ENCODE measurements at places on chromosomes 11 and 22.
A peak's percentile ranks its signal among the peaks of the same experiment; 100 is the strongest.

DNA sequence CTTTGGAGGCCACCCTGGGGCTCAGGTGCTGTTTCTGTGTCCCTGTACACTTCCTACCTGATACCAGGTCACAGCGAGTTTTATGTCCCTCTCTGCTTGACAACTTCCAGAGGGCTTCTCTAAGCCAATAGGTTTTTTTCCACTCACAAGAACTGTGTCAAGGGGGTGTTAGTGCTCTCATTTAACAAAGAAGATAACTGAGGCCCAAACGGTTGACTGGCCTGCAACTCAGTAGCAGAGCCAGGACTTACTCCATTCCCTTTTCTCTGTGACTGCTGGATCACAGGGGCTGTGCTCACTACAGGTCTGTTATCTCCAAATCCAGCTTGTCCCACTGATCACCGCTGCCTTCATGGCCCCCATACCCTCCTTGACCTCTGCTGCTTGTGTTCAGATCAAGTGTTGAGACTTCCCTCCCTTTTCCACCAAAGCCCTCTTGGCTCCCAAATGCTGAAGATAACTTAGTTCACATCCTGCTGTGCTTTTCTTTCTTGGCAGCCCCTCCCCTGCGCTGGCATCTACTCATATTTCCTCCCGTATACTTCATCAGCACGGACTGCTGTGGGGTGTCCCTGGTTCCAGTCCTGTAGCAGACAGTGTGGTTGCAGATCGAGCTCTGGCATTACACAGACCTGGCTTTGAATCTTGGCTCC is 41.3 kb downstream of the POU2F3 start:
- no peak for DNase-seq

DNA sequence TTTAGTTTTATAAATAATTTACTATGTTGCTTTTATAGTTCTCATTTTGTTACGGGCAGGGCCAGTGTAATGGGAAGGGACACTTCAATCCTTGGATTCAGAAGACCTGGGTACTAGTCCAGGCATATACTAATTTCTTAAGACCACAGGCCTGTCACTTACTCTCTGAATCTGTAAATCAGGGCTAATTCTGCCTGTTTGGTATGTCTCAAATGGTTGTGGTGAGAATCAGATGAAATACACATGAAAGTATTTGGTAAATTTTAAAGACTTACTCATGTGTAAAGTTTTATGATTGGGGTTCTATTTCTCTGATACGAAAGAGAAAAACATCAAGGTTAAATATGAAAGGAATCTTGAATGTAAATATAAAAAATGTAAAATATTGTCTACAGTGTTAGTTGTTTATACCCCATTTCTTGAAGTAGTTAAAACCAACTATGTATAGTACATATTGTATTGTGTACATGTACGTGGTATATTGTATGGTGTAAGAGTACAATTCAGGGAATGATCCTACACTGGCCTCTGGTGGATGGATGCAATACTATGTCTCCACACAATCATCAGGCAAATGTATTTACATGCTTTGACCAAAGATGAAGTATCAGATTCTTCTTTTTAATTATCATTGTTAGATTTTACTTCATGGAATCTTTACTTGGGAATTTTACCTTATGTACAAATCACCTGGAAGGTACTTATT is 24.5 kb upstream of the RAG2 start:
- no peak for DNase-seq

GRCh38 chr11:71397331-71397860 is 50.8 kb downstream of the DHCR7 start:
- no peak for DNase-seq

DNA sequence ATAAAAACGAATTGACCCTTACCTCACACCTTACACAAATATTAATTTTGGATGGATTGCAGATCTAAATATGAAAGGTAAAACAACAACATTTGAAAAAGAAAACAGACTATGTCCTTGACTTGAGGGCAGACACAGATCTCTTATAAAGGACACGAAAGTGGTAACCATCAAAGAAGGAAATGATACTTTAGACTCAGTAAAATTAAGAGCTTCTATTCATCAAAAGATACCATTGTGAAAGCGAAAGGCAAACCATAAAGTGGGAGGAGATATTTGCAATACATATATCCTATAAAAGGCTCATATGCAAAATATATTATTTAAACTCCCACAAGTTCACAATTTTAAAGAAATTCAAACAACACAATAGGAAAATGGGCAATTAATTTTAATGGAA is 5.0 kb downstream of the HEPACAM start:
- no peak for DNase-seq

GRCh38 chr11:45560913-45561281 is 104.5 kb downstream of the CHST1 start:
- DNase-seq = no peak

DNA sequence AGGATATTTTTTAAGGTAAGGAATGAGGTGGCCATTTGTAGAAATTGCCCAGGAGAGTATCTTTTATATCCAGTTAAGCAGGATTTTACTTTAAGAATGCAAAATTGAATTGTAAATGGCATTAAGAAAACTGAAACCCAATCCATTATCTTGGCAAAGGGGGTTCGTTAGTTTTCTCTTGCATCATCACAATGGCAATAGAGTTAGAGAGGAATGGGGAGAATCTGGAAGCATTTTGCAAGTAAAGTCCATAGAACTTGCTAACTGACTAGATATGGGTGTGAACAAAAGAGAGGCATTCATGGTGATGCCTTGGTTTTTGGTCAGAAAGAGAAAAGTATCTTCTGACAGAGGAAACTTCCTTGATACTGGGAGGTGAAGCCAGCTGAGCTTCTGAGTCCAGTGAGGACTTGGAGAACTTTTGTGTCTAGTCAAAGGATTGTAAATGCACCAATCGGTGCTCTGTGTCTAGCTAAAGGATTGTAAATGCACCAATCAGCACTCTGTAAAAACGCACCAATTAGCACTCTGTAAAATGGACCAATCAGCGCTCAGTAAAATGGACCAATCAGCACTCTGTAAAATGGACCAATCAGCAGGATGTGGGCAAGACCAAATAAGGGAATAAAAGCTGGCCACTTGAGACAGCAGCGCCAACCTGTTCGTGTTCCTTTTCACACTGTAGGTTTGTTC is 3.6 kb upstream of the CCDC117 start:
- DNase-seq = no peak

- no peak for DNase-seq
Observed at GRCh38 chr11:65504674-65505465, 6.0 kb downstream of the MALAT1 start.

GRCh38 chr11:47551086-47551485 is 1.8 kb downstream of the CELF1 start:
- no peak for DNase-seq

DNA sequence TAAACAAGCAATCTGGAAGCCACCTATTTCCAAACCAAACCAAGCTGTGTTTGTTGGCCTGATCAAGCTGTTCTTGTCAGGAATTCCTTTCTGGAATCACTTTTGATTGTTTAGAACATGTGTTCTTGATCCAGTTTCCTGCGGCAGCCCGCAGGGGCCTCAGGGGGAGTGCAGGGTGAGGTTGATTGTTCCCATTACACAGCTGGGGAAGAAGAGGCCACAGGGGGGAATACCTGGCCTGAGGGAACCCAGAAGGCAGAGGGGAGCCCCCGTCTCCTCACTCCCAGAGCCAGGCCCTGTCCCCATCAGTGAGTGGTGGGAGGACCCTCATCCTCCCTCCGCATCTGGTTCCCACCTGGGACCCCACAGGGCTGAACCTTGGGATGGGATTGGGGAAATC is 4.2 kb downstream of the MRGPRD start:
- no peak for DNase-seq

DNA sequence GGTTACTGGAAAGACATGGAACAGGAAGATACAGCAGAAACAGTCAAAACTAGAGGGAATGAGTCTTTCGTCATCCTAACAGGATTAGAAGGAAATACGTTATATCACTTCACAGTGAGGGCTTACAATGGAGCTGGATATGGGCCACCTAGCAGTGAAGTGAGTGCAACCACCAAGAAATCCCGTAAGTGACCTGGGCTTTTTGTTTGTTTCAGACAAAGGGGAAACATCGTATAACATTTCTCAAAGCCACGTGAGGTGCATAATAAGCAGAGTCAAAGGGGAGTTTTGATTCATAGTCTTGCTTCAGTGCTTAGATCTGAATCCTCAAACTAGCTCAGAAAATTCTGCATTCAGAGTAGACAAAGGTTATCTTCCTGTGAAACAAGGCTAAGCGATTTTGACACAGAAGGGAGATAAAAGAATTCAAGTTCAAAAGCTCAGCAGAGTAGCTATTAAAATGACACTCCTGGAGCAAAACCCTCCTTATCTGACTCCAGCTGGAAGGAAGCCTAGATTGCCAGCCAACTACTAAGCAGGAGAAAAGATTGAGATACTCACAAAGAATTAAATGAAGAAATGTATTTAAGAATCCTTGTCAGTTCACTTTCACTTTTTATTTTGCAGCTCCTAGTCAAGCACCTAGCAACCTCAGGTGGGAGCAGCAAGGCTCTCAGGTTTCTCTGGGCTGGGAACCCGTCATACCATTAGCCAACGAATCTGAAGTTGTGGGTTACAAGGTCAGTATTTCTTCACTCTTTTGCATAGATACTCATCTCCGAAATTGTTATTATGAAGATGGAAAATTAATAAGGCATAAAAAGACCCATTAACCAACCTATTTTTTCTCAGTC is 346.4 kb upstream of the ARHGAP42 start:
- DNase-seq = no peak

GRCh38 chr22:29080106-29080975 is 7.5 kb downstream of the KREMEN1 start:
- no peak for DNase-seq

GRCh38 chr11:79768343-79768742 is 327.5 kb upstream of the TENM4 start:
- DNase-seq = no peak

GRCh38 chr11:47928426-47928825 is 51.9 kb upstream of the PTPRJ start:
- no peak for DNase-seq

- DNase-seq = no peak
Observed at GRCh38 chr11:76071090-76071489, 135.2 kb downstream of the WNT11 start.

GRCh38 chr11:1283091-1283511 is 26.3 kb downstream of the TOLLIP start:
- DNase-seq = no peak

GRCh38 chr11:60658409-60658808 is 41.0 kb upstream of the MS4A8 start:
- no peak for DNase-seq

DNA sequence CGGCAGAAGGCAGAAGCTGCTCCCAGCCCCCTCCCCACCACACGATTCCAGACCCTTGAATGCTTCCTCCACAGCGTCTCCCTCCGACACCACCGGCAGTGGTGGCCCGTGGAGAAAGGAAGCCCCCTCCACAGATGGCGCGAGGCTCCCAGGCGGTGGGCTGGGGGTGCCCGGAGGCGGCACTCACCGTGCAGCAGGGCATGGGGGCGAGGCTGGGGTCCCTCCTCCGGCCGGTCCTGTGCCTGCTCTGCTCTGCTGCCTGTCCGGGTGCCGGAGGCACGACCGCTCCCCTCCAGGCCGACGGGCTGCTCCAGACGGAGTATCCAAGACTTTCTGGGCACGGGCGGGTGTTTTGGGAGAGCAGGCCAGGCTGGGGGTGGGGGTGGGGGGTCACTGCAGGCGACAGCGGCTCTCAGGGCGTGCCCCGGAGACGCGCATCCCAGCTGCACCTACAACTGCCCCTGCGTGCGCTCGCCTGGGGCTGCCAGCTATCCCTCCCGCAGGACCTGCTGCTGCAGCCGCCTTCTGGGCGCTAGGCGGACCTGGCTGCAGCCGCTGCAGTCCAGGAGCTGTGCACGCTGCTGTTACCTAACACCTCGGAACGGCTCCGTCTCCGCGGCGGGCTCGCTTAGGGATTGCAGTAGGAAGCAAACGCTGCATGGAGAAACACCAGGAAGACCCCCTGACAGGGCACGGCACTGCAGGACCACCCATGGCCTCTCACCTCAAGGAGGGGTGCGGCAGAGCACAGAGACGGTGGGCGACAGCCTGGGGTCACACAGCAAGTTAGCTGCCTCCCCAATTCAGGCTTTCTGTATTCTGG is 15.2 kb downstream of the MRGPRG start:
- no peak for DNase-seq

DNA sequence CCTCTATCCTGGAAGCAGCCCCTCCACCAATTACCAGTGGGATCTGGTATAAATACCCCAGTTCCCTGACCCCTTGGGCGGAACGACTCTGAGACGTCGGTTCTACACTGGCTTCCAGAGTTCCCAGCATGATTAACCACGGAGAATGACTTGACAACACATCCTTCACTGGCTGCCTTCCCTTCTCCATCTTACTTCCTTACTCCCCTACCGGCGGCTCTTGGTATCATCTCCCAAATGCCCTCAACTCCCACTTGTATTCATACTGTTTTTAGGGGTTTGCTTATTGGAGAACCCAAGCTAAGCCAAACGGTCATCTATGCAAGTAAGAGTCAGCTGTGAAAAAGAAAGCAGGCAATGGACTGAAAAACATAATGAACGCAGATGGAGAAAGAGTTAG is 56.1 kb downstream of the APOL3 start:
- DNase-seq = no peak

- DNase-seq = peak; percentile 67
Observed at GRCh38 chr11:116791002-116791812, 472 bp downstream of the APOA5 start.

- DNase-seq = no peak
Observed at GRCh38 chr22:22327723-22328122, 83.1 kb downstream of the VPREB1 start.

DNA sequence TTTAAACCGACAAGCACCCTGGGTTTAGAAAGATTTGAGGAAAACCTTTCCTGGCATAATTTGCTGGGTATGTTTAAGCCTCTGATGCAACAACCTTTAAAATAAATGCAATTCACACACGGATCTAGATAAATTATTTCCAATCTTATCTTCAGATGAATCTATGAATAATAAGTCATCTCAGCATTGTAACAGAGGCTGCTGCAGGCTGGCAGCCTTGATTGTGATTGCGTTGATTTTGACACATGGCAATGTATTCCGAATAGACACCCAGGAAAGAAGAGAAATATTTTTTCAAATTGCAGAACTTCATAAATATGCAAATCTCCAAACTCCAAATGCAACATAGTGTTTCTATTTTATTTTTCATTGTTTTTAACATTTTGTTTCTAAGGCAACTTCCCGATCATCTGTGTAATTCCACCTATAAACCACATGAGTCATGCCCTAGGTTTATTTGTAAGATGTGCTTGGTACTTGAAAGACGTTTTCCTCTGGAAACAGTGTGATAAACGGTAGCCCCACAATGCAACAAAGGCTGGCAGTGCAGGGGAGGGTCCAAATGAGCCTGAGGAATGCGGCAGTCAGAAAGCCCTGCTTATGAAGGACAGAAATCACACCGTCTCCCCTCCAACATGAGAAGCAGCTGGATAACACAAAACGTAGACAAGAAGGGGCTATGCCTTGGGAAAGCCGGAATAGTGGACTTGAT is 359.0 kb downstream of the BRD1 start:
- no peak for DNase-seq
